Stimulated activated CD4-positive, alpha-beta T cell treated with anti-CD3 and anti-CD28 coated beads, Interleukin-1b, Interleukin-23, amount 100 ng/mL, for 48 hours (primary cell): ENCODE measurements at places on chromosomes 1 and 21.
A peak's percentile ranks its signal among the peaks of the same experiment; 100 is the strongest.

GRCh38 chr21:42346441-42346840 lies 4.4 kb downstream of the TFF2 start:
- DNase-seq: no peak

DNA sequence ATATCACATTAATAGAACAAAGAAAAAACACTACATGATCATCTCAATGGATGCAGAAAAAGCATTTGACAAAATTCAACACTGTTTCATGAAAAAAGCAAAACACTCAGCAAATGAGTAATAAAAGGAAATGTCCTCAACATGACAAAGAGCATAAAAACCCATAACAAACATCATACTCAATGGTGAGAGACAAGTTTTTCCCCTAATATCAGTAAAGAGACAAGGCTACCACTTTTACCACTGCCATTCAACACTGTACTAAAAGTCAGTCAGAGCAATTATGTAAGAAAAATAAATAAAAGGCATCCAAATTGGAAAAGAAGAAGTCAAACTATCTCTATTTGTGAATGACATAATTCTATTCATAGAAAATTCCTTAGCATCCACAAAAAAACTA lies 64.3 kb downstream of the ZNF644 start:
- DNase-seq: no peak

DNA sequence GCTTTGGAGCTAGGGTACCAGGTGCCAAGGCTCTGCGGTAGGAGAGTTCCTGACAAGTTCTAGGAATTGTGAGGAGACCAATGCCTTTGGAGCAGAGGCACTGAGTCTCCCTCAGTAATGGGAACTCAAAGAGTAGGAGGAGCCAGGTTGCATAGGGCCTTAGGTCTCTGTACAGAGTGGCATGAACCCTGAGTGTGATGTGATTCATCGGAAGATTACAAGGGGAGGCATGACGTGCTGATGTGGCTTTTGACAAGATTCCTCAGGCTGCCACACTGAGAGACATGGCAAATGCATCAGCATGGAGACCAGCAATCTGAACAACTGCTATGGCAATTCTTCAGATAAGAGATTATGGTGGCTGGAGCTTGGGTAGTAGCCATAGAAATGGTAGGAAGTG lies 94.6 kb upstream of the SLC44A3 start:
- DNase-seq: no peak

- no peak for DNase-seq
Measured at GRCh38 chr1:173917635-173918493, 737 bp upstream of the SERPINC1 start.

DNA sequence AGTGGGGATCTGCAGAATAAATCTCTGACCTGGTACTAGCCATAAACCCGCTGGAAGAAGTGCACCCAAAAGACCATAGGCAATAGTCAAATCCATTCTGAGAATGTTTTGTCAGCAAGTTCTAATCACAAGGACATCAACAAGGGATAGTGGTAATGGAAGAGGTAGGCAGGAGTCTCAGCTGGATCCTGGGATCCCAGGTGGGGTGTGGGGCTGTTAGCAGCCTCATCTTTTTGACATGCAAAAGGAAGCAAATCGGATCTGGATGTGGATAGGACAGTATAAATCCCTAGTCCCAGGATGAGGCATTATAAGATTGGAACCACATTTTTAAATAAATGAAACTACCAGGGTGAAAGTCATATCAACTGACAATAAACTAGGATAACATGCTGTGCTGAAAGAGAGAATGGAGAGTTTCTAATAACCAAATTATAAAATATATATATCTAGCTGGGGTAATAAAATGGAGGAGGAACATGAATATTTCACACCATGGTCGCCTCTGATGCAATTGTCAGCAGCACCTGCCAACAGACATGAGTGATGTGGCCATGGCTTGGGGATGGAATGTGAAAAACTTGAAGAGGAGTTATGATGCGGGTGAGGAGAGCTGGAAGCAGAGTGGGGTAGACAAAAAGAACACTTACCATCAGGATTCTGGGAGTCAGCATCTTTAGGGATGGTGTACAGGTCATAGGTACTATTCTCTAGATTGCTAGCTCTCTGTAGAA lies 23.7 kb upstream of the PEX19 start:
- no peak for DNase-seq

GRCh38 chr1:4301007-4301406 lies 353.4 kb upstream of the AJAP1 start:
- no peak for DNase-seq

- no peak for DNase-seq
Measured at GRCh38 chr21:37742532-37742931, 173.7 kb downstream of the KCNJ6 start.

DNA sequence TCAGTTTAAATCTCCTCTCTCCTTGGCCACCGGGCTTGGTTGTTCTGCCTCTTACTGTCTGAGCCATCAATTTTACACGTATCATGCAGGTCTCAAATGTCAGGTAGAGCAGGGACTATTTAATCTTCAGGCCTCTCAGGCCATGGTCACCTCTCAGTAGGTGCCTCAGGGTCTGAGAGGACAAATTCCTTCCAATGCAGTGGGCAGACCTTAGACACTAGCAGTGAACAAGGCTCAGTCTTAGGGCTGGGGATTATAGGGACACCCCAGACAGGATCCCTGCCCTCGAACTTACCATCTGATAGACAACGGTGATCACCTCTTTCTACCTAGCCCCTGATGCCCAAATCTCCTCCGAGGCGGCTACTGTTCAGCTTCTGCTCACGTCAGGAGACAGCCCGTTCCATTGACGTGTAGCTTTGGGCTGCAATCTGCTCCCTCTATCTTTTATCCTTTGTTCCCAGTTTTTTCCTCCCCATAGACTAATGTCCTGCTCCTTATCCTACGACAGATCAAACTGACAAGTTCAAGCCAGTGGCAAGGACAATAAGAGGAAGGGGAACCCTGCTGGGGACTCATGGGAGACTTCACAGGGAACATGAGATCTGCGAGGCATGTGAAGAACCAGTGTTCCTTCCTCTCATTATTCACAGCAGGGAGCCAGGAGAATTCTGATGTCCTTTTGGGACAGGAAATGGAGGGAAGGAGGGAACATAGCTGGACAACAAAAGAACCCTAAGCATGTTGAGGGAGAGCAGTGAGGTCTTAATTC lies 1.4 kb upstream of the MYOG start:
- no peak for DNase-seq

GRCh38 chr1:94901841-94902240 lies 25.1 kb downstream of the CNN3 start:
- DNase-seq: no peak

DNA sequence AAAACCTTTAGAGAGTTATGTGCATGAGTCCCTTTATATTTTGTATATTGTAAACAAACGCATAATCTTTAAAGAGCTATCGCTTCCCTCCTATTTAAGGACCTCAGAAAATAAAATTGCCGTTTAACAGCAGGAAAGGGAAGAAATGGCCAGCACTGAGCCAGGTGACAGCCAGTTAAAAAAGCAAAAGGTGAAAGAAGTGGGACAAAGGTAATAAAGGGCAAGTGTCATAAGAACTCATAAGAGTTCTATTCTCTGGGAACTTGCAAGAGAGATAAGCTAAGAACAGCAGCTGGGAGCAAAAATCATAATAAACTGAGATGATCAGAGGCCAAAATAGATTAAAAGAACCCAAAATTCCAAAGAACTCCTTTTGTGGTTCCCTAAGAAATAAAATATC lies 520.9 kb upstream of the PKN2 start:
- no peak for DNase-seq

- peak; percentile 19 for DNase-seq
Measured at GRCh38 chr1:26391450-26391849, 18.9 kb upstream of the ZNF683 start.

DNA sequence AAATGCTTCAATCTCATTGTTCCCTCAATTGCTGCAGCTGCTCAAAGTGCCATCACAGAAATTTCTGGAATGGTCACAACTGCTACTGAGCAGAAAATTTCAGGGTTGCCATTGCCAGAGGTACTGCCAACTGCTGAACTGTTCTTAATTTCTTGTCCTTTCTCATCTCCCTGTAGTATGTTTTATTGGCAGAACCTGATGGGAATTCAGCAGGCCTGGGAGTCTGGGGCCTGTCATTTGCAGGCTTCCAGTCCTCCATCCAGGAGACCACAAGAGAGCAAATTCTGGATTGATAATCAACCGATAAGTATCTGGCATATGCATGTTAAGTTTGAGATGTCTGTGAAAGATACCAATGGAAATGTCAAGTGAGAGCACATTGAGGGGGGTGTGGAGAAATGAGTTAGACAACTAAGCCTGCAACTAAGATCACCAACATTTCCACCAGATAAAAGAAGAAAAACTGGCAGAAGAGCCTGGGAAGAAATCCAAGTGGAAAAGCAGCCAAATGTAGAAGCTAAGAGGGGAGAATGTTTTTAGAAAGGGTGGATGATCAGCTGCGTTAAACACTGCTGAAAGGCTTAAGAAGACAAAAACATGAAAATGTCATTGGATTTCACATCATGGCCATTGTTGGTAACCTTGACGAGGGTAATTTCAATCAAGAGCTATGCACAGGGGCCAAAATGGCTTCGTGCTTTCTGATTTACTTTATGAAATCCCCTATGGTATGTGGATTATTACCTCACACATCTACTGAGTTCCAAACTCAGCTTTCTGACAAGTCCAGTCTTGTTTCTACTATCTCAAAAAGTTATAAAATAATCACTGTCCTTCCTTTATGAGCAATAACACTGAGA lies 648.1 kb downstream of the PLPP3 start:
- no peak for DNase-seq

DNA sequence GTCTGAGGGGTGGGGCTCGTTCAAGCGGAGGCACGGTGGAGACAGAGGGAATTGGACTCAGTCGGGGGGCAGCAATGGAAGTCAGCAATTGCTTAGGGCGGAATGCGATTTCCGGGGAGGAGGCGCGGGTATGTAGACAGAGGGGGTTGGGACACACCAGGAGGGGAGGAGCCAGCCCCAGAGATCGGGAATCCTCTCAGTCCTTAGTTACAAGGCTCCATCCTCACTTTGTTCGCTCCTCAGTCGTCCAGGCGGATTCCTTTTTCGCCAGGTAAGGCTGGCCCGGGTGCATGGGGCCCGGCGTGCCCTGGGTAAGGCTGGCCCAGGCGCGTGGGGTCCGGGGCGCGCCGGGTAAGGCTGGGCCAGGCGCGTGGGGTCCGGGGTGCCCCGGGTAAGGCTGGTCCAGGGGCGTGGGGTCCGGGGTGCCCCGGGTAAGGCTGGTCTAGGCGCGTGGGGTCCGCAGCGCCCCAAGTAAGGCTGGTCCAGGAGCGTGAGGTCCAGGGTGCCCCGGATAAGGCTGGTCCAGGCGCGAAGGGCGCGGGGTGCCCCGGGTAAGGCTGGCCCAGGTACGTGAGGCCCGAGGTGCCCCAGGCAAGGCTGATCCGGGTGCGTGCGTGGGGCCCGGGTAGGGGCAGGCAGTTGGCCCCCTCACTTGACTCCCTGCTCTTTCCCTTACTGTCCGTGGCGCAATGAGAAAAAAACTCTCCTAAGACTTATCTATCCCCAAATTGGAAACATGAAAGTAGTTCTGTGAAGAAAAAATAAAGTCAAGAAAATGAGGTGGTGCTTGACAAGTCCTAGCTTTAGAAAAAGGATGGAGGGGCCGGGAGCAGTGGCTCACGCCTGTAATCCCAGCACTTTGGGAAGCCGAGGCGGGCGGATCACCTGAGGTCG lies at the start of gene L1TD1:
Gene L1TD1, plus strand, starts transcription at position 199 of the 894 bp plus-strand sequence. CDS start 11,780 bp downstream, outside the sequence.
- DNase-seq: no peak

- no peak for DNase-seq
Measured at GRCh38 chr1:200166411-200166810, 138.9 kb downstream of the NR5A2 start.

DNA sequence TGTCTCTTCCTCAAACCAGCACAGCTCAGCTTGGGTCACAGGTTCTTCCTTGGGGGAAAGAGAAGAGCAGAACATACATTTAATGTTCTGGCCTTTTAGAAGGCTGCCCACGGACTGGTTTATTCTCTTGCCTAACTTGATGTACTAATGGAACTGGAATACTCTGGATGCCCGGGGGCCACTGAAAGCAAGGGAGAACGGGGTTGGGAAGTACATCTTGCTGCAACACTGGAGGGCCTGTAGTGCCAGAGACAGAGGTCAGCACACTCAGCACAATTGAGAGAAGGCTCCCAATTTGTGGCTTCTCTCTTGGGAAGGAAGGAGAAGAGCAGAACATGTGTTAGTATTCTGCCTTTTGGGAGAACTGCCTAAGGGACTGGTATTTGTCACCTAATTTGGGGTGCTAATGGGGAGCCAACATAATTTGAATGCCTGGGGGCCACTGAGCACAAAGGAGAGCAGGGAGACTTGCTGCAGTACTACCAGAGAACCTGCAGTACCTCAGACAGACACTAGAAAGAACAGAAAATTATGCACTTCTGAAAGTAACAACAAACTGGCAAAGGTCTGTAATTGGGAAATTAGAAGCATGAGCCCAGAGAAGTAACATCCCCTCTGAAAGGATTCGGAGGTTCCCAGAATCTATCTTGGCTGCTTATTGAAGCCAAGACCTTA lies 14.1 kb downstream of the ZNF691 start:
- no peak for DNase-seq

- DNase-seq: no peak
Measured at GRCh38 chr1:216560527-216560926, 137.3 kb upstream of the USH2A start.

GRCh38 chr1:23483321-23484252 lies at the start of gene ASAP3:
Gene ASAP3 (minus strand): TSS chr1:23484179. CDS start chr1:23484133, 46 bp downstream.
- no peak for DNase-seq

DNA sequence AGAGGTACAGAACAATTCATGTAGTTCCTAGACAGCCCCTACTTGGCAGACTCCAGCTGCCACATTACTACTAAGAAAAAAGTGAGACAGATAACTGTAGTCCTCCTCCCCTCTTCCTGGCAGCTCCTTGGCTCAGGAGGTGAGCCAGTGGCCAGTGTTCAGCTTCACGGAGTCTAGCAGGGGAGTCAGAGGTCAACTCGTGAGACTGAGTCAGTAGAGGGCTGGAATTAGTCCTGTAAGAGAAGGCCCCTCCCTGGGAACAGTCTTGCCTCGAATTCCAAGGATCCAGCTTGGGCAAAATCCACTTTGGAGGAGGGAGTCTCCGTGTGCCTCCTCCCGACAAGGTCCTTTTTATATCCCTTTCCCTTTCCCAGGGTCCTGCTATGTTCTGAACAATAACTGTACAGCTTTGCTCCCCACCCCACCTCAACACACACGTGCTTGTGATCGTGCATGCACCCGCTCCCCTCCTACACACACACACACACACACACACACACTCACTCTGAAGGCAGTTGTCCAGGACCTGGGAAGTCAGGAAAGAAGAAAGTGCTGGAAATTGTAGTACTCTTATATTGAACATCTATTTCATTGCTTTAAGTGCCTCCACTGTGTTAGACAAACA lies 22.5 kb upstream of the SLC27A3 start:
- DNase-seq: no peak

GRCh38 chr1:80341021-80341420 lies 1334.5 kb upstream of the ADGRL4 start:
- DNase-seq: no peak

- DNase-seq: no peak
Measured at GRCh38 chr1:55217226-55217986, 2.2 kb upstream of the USP24 start.

GRCh38 chr1:39789571-39790110 lies 976 bp upstream of the BMP8B start:
- no peak for DNase-seq
